ENCODE measurements at places on chromosomes 1 and 21.
A peak's percentile ranks its signal among the peaks of the same experiment; 100 is the strongest.

DNA sequence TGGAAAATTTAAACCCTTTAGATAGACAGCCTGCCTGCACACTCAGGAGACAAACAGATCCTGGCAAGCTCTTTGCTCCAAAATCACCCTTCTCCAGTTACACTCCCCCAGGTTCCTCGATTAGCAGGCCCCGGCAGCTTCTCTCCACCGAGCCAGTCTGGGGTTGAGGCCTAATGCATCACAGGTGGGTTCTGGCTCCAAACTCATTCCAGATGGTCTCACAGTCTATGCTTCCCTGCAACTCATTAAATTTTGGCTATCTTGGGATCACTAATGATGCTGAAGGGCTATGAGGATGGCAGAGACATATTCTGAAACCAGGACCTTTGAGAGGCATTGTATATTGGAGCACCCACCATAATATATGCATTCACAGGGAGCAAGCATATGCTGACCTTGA lies 559.8 kb upstream of the USP24 start:
- peak; percentile 46 for DNase-seq

- peak; percentile 53 for DNase-seq
Observed at GRCh38 chr1:161390559-161390858, 22.8 kb upstream of the CFAP126 start.

DNA sequence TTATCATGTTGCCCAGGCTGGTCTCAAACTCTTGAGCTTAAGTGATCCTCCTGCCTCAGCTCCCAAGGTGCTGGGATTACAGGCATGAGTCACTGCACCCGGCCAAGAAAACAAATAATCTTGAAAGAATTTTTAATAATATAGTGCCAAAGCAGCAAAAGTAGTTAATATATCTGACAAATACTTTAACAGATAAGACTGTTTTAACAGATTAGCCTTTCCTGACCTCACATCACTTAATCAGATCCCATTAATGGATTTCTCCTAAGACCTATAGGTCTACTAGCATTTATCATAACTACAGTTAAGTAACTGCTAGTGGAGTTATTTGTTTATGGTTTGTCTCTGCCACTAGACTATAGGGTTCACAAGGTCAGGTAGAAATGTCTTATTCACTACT lies 61.1 kb upstream of the HP1BP3 start:
- DNase-seq: no peak

DNA sequence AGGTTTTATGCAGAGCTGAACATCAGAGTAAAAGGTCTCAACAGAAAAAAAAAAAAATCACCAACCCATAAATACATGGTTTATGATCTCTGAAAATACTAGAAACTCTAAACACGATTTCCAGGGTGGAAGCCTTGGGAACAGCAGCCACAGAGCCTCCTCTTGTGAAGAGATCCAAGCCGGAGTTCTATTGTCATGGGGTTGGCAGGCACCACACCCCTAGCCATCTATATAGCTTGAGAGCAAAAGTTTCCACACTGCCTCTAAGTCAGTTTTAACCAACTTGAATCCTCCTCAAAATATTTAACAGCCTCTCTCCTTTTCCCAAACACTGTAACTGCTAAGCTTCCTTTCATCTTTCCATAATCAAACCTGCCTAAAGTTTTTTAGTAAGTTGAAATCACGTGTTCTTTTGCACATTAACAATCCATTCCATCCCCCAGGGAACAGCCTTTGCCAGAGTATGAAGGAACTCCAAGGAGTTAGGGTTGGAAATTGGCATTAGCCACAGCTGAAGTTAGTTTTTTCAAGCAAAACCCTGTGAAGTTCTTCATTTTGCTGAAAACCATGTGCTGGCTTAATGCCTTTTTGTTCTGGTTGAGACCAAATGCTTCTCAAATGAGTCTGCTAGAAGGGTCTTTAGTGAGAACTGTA lies 13.8 kb upstream of the SEC16B start:
- peak; percentile 80 for DNase-seq

GRCh38 chr1:163290025-163290640 lies 31.6 kb upstream of the NUF2 start:
- DNase-seq: no peak

DNA sequence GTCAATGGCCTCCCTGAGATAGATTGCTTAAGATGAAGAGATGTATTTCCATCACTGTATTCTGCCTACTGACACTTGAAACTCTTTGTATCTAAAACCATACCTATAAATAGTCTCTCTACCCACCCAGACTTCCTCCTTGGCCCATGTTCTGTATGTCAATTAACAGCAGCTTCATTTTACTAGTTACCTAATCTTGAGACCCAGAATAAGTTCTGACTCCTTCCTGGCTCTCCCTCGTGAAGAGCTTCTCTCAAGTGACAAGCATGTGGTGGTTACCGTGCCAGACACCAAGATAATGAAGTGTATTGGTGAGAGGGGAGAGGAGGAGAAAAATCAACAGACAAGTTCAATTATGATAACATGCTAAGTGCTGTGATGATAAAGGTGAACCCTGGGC lies 128.8 kb upstream of the RAVER2 start:
- no peak for DNase-seq

- DNase-seq: no peak
Observed at GRCh38 chr1:68301471-68302001, 69.2 kb upstream of the WLS start.

DNA sequence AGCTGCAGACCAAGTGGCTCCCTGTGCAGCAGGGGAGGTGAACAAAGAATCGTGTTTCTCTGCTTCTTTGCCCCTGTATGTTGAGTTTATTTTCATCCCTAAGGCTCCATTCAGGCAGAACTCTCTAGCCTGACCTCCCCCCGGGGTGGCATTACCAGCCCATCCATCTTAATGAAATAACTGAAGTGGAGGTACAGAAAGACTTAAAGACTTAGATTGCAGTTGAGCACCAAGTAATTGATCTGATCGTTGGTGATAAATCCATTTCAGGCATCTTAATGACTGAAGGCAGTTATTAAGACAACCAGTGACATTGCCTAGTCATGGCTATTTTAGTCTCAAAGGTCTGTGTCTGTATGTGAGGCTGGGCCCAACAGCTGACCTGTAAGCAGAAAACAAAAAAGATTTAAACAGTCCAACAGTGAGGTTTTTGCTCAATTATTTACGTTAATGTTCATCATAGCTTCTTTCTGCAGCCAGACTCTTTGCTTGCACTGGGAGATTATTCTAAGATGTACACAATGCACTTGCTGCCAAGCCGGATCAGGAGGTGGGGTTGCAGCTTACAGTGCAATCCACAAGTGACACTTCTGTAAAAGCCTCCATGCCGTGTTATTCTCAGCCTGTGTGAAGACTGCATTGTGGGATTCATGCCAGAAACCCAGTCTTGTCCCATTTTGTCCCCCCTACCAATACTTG lies 363.0 kb upstream of the DUSP10 start:
- no peak for DNase-seq

DNA sequence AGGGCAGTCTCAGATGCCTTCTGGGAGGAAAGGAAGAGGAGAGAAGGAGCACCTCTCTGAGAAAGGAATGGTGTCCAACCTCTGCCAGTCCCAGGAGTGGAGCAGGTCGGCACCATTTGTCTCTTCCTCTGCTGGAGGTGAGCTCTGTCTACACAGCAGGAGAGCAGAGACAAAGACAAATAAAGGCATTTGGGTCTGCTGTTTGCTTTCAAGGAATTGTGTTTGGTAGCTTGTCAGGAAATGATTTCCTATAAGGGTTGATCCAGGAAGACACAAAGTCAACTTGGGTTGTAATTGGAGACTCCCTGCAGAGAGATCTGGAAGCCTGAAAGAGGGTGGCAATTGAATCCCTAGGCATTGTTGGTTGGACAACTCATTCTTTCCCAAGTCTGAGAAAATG lies 34.5 kb upstream of the PLXNA2 start:
- no peak for DNase-seq

GRCh38 chr1:59331686-59332620 lies 35.1 kb downstream of the FGGY start:
- no peak for DNase-seq

GRCh38 chr21:45078877-45079281 lies 4.5 kb downstream of the ADARB1 start:
- DNase-seq: no peak

DNA sequence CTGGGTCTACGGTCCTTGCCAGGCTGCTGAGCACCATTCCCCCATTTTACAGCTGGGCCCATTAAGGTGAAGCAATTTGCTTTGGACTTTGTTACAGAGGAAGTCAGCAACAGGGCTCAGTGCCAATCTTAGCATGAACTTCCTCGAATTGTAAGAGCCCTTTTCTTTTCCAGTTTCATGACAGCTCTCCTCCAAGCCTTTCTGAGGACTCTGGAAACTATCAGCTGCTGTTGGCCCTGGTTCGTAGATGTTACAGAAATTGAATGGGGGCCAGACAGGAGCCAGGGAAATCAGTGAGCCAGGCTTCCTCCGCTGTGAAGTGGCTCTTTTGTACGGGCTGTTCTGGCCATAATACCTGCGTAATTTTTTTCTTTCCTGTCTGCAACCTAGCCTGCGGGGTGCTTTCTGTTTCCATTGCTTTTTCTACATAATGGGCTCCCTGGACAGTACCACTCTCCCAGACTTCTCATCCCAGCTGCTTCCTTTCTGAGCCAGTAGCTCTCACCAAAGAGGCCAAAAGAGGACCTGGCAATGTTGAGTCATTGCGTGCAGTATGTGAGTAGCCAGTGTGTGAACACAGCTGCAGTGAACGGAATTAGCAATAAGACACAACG lies 386.3 kb downstream of the DISC1 start:
- no peak for DNase-seq

- peak; percentile 7 for DNase-seq
Observed at GRCh38 chr1:153612755-153613331, at the start of gene S100A16. Gene S100A16, minus strand, starts transcription at chr1:153613137. Its CDS starts 4,986 bp downstream, at chr1:153608151.

- DNase-seq: no peak
Observed at GRCh38 chr1:213276236-213276635, 225.2 kb downstream of the RPS6KC1 start.

DNA sequence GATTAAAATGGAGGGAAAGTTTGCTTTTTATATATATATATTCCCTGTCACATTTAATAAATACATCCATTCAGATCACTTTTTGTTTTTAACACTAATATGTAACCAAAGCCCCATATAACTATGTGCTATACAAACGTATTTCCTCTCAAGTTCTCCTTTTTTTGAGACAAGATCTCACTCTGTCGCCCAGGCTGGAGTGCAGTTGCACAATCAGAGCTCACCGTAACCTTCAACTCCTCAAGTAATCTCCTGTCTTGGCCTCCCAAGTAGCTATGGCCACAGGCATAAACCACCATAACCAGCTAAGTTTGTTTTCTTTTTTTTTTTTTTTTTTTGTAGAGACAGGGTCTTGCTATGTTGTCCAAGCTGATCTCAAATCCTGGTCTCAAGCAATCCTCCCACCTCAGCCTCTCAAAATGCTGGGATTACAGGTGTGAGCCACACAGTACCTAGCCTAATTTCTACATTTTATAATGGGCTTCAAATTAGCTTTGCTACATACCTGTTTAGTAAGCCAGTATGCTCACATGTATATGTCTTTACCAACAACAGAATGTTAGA lies 120.0 kb downstream of the TGFBR3 start:
- no peak for DNase-seq

DNA sequence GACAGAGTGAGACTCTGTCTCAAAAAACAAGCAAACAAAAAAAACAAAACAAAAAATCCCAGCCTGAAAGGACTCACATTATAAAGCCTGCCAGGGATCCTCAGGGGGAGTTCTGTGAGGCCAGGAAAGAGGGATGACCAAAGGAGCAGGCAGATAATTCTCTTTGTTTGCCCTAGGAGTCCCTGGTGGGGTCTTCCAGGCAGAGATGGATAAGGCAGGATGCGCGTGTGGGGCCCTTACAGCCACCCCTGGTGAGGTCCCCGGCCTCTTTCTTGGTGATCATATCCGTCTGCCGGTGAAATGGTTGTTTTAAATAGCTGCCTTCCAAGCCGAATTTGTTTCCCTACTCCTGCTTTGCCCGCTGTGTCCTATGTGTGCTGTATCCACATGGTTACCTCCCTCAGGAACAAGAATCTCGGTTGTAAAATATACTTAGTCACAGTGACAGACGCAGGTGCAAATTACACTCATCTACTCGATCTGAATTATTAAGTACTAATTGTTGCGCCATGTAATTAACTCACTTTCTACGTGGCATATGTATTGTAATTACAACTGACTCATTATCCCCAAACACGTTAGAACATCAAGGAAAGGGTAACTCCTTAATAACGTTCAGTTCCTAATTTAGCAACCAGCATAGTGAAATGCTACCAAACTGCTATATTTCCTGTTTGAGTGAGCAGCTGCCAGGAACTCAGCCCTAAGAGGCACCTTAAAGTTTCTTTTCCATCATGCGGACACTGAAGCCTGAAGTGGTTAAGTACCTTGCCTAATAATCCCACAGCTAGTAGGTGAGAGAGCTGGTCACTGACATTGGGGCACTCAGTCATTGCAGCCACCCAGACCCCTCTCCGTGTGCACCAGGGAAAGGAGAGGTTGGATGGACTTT lies 106.4 kb downstream of the ZSCAN20 start:
- no peak for DNase-seq

GRCh38 chr1:232940262-232940661 lies 10.1 kb upstream of the NTPCR start:
- DNase-seq: no peak

DNA sequence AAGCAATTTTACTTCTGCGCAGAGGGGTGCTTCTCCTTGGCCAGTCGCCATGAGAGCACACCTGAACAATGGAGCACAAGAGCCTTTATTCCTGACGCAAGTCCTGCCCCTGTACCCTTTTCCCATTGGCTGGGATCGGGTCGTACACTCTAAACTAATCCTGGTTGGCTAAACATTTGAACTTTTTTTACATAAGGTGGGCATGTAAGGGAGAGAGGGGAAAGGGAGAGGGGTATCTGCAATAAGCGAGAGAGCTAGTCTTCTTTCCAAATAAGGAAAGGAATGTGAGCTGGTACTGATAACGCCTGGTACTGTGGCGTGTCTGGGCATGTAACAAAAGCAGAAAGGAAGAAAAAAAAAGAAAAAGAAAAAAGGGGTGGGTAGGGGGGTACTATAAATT lies 21.8 kb downstream of the MFSD2A start:
- DNase-seq: no peak

GRCh38 chr1:224054012-224054411 lies 59.9 kb upstream of the FBXO28 start:
- DNase-seq: no peak

- DNase-seq: no peak
Observed at GRCh38 chr21:36860736-36861594, 105.5 kb downstream of the HLCS start.

- peak; percentile 55 for DNase-seq
Observed at GRCh38 chr21:33109574-33110339, 39.8 kb downstream of the OLIG1 start.

GRCh38 chr21:26368591-26369320 lies 198.2 kb upstream of the APP start:
- no peak for DNase-seq

GRCh38 chr1:173560285-173560880 lies 42.5 kb downstream of the SLC9C2 start:
- DNase-seq: no peak

GRCh38 chr1:42914092-42914627 lies 44.5 kb downstream of the SLC2A1 start:
- no peak for DNase-seq

GRCh38 chr1:239418681-239419080 lies 32.3 kb downstream of the CHRM3 start:
- DNase-seq: no peak

Data from NCI-H1694 treated with DMSO at 0.1 percent for 48 hours (cell line).